Central memory CD4-positive, alpha-beta T cell (primary cell): ENCODE measurements at places on chromosomes 2 and 18.

- DNase-seq: no peak
Measured at GRCh38 chr18:49985236-49985635, 171.9 kb upstream of the ACAA2 start.

GRCh38 chr18:57900906-57901435, 97.9 kb upstream of the ATP8B1 start:
- DNase-seq: no peak

DNA sequence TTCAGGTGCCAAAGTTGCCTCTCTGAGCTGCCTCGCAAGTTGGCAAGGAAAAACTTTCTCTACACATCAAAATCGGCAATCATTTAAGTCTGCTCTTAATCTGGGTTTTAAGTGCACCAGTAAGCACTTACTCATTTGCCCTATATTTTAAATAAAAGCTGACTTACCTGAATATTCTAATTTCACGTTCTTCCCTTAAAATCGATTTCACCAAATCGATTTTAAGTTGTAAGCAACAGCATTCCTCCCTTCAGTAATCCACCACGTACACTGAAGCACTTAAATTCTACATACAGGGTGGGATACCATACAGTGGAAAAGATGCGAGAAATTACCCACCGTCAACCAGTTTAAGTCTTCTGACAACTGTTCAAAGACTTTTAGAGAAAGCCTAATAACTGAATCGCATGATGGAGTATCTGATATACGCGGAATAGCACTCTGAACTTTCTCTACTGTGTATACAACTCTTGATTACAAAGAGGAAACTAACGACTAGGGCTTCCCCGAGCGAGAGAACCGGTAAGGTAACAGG, 1.6 kb downstream of the PPP3R1 start:
- no peak for DNase-seq

DNA sequence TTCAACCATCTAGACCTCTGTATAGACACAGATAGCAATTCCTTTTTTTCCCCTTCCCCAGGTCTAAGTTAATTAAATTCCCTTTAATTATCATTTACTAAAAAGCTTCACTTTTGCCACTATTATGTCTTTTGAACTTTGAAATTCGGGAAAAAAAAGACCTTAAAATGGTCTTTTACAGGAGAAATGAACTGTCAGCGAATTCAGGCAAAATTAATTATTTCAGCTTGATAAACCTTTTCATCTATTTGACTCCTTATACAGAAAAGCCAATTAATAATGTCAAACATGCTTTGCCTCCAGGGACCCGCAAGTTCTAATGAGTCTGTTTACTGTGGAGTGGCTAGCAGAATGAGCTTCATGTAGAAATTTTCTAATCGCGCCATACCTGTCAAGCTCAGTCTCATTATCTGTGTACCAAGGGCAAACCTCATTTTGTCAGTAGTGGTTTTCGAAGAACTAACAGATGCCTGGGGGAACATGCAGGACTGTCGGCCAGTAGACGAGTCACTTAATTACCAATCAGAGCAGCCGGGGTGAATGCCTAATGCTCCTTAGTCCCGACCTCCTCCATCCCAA, 287.7 kb downstream of the INSIG2 start:
- DNase-seq: no peak

DNA sequence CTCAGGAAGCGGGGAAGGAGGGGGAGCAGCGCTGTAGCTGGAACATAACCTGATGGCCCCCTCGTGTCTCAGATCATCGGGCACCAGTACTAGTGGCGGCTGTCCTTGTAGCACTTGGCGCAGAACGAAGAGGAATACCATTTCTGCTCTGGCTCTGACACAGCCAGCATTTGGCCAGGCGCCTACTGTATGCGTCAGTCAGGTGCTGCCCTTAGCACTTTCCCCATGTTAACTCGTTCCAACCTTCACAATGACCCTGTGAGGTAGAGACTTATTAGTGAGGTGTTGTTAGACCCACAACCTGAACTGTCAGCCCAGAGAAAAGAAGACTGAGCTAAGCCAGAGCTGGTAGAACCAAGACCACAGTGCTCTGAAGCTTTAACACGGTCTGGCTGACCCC, 47.7 kb upstream of the EML6 start:
- DNase-seq: no peak

GRCh38 chr2:77566131-77566530, 44.0 kb upstream of the LRRTM4 start:
- DNase-seq: no peak

GRCh38 chr2:29295845-29296244, 180.6 kb downstream of the CLIP4 start:
- DNase-seq: no peak

DNA sequence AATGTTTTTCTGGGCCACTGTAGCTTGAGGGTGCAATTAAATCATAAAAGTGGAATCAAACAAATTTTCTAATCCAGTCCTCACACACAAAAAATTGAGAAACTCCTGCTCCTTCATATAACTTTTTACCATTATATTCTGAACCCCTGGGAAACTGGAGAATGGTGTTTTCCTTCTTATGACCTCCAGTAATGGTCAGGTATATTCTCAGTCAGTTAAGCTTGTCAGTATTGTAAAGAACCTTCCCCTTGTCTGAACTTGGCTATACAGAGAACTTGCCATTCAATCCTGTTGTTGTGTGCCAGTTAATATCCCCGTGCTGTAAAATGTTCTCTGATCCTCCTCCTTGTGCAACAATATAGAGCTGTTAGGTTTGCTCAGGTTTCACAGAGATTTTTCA, 39.5 kb downstream of the ZNF804A start:
- DNase-seq: no peak

DNA sequence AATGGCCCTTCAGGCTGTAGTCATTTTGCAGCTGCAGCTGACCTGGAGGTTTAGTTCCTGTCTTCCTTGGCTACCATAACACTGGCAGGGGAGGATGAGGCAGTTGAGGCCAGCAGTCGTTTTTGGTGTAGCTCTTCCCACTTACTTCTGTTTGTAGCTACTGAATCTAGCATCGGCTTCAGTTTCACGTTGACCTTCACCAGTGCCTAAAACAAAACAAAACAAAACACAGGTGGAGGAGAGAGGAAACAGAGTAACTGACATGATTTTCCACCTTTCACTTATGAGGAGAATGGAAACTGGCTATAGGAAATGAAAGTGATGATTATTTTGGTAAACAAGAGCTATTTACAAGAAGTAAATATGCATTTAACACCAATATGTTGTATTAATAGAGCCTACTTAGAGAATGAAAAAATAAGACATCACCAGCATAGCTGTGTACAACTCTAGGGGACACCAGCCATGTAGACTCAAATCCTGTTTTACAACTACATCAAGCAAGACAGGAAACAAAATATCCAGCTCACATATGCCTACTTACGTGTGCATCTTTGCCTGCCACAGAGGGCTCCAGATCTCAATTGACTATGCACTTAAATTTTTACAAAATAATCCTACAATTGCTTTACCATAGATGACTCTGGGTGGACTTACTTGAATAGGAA, 236.9 kb downstream of the AGPS start:
- DNase-seq: no peak

- DNase-seq: no peak
Measured at GRCh38 chr2:37549598-37549997, 121.8 kb downstream of the CDC42EP3 start.

- DNase-seq: no peak
Measured at GRCh38 chr2:191012845-191013681, 908 bp downstream of the STAT1 start.

DNA sequence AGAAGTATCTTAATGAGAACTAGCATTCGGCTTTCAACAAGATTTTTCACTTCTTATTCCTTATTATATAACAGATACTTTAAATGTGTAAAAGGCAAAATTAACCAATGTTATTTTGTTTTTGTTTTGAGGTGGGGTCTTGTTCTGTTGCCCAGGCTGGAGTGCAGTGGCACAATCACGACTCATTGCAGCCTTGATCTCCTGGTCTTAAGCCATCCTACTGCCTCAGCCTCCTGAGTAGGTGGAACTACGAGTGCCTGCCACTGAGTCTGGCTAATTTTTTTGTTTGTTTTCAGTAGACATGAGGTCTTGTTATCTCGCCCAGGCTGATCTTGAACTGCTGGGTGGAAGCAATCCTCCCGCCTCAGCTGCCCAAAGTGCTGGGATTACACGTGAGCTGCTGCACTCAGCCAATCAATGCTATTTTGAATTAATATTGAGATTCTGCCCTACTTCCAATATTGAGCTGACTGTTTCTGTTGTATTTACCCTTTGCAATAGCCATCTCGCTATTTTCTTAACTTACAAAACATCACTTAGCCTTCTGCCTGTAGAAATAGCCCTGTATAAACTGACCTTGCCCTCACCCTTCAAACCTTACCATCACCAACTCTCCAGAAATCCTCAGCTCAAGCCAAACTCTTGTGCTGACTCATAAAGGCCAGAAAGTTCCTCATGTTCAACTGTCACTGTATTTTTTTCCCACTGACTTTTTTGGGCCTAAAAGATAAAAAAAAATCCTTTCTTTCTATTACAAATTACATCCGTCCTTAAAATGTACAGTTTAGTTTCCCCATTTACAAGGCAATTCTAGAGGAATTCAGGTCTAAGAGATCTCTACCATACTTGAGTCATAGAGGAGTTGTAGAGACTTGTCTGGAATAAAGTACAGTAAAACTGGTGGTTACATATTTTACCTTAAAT, 94.3 kb downstream of the OLA1 start:
- DNase-seq: no peak

GRCh38 chr18:76263046-76264005, 231.7 kb downstream of the ZNF516 start:
- DNase-seq: no peak
